Dorsolateral prefrontal cortex (tissue), 122 donors: ENCODE measurements at places on chromosomes 7 and 10. TPM values are rescaled to one million over a fixed set of nuclear protein-coding genes. Genes with fewer than 3 reads are reported as not detected.

Gene NKX1-2
- total RNA-seq: 0.53 TPM

Gene EEPD1
- 15.8 TPM for total RNA-seq

Gene SFTPA1
- not detected for total RNA-seq

Gene AKR1C8
- not detected for total RNA-seq

Gene GDF2
- not detected for total RNA-seq

Gene SPDYE8
- total RNA-seq: not detected

Gene FAM185A
- total RNA-seq: 22.0 TPM

Gene NME8
- total RNA-seq: 1.1 TPM

Gene PKD2L1
- 6.7 TPM for total RNA-seq

Gene STEAP4
- total RNA-seq: 0.95 TPM

Gene TECTB
- total RNA-seq: not detected

Gene GPR26
- total RNA-seq: 6.4 TPM

Gene PI4K2A
- 33.2 TPM for total RNA-seq

Gene C10orf67
- 0.65 TPM for total RNA-seq

Gene LIPN
- not detected for total RNA-seq

Gene ZCCHC24
- total RNA-seq: 79.9 TPM

Gene PNLIPRP1
- total RNA-seq: not detected

Gene POLR2J2
- 29.6 TPM for total RNA-seq

Gene OPN4
- 0.54 TPM for total RNA-seq

Gene EGR2
- 2.1 TPM for total RNA-seq

Gene TAS2R3
- total RNA-seq: 10.3 TPM

Gene NEBL
- 188 TPM for total RNA-seq

Gene ARL4A
- total RNA-seq: 39.5 TPM

Gene PHKG1
- total RNA-seq: 17.0 TPM

Gene GHRHR
- total RNA-seq: not detected

Gene MCMBP
- total RNA-seq: 25.3 TPM

Gene GIMAP5
- 9.5 TPM for total RNA-seq

Gene FAM25A
- not detected for total RNA-seq

Gene HKDC1
- 0.92 TPM for total RNA-seq

Gene FEZF1
- total RNA-seq: 0.44 TPM

Gene SLC26A5
- total RNA-seq: 0.38 TPM

Gene PTN
- total RNA-seq: 98.9 TPM

Gene RNF32
- 8.4 TPM for total RNA-seq

Gene TFAM
- total RNA-seq: 20.6 TPM

Gene CCL24
- total RNA-seq: not detected

Gene AEBP1
- 34.6 TPM for total RNA-seq

Gene ELMO1
- 230 TPM for total RNA-seq

Gene GPNMB
- total RNA-seq: 21.1 TPM

Gene PIK3AP1
- 3.3 TPM for total RNA-seq

Gene CHRM2
- 6.8 TPM for total RNA-seq

Gene MBLAC1
- 8.5 TPM for total RNA-seq

Gene CHST3
- 8.6 TPM for total RNA-seq

Gene INA
- 171 TPM for total RNA-seq

Gene C10orf143
- total RNA-seq: 8.4 TPM

Gene C7orf33
- not detected for total RNA-seq

Gene MMP21
- total RNA-seq: not detected

Gene GATAD1
- 68.5 TPM for total RNA-seq

Gene SPDYE9
- not detected for total RNA-seq

Gene OR2A1
- not detected for total RNA-seq

Gene BBIP1
- 54.8 TPM for total RNA-seq

Gene TAS2R41
- total RNA-seq: not detected

Gene OR13A1
- 0.18 TPM for total RNA-seq
